Spleen (tissue), 13 donors: ENCODE measurements at places on chromosomes 2 and 18. TPM values are rescaled to one million over a fixed set of nuclear protein-coding genes. Genes with fewer than 3 reads are reported as not detected.

Gene ZNF532
- total RNA-seq = 42.2 TPM

DNA sequence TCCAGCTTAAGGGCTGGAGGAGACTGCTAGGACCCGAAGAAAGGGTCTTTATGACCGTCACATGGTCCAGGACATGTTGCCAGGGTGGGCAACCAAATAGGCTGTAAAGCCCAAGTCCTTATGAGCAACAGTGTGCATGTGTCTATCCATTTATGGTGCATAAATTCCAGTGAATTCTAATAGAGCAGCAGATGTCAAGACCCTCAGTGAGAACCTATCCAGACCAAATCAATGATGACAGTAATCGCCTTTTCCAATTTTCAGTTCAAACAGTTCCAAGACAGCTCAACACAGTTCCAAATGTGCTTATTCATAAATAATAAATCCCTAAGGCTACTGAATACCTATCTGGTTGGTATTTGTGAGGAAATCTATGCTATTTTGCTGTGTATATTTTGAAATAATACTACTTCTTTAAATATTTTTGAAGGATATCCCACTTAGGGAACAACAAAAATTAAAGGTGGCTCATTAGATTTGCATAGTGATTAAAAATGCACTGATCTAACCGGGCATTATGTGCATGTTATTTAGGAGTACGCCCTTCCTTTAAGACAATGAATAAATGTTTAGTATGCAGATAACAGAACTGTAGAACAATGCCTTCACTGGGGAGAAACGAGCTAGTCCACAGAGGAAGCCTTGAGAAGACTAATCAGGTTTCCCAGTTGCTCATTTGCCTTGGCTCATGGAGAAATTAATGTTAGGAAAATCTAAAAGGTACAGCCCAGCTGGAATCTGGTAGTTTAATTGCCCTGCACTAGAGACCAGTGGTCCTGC is 519.5 kb upstream of the CHAC2 start:
- no peaks in the 10 kb centered on the region for H3K36me3 ChIP-seq
- H3K4me3 ChIP-seq = no peak overlapping the region

GRCh38 chr2:121565389-121566250 is 34.9 kb downstream of the RNU4ATAC start:
- no peak for DNase-seq
- H3K27me3 ChIP-seq = no peaks in the 10 kb centered on the region
- no peak overlapping the region for H3K27ac ChIP-seq
- H3K36me3 ChIP-seq = peaks cover 13% of the 10 kb centered on the region

DNA sequence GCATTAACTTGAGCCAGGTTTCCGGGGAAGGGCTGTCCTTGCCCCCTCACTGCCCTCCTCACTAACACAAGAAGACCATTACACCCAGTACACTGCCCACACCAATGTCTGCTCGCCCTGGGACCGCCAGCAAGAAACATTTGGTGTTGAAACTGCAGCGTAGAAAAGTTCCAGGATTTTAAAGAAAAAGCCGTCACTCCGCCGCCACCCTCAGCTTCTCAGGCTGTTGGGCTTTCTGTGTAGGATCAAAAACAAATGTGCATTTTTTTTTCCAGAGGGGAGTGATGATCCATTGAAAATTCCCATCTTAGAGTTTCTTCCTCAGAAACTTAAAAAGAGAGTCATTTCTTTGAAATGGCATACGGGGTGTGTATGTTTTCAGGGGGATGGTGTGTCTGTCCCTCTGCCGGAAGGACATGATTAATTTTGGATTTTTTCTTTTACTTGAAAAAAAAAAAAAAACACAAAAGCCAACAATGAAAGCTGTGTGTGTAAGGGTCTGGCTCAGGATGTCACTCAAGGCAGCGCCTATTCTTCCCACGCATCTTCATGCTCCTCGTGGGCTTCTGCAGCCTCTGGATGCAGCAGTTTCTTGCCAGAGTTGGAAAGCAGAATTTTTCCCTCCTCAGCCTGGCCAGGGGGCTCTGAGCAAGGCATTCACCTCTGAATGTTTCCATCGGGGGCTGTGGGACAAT is 184.9 kb downstream of the GLI2 start:
- no peaks in the 10 kb centered on the region for H3K36me3 ChIP-seq
- H3K27me3 ChIP-seq = no peaks in the 10 kb centered on the region
- H3K4me1 ChIP-seq = peaks cover 2% of the 10 kb centered on the region
- no peak for DNase-seq
- H3K4me3 ChIP-seq = no peak overlapping the region

- H3K27ac ChIP-seq = no peak overlapping the region
- no peak for DNase-seq
- no peaks in the 10 kb centered on the region for H3K36me3 ChIP-seq
- H3K4me3 ChIP-seq = no peak overlapping the region
- H3K4me1 ChIP-seq = no peaks in the 10 kb centered on the region
Measured at GRCh38 chr2:19408592-19408991, 50.2 kb upstream of the OSR1 start.
